Fibroblast of skin of right biceps (primary cell): ENCODE measurements at places on chromosomes 2 and 18.

DNA sequence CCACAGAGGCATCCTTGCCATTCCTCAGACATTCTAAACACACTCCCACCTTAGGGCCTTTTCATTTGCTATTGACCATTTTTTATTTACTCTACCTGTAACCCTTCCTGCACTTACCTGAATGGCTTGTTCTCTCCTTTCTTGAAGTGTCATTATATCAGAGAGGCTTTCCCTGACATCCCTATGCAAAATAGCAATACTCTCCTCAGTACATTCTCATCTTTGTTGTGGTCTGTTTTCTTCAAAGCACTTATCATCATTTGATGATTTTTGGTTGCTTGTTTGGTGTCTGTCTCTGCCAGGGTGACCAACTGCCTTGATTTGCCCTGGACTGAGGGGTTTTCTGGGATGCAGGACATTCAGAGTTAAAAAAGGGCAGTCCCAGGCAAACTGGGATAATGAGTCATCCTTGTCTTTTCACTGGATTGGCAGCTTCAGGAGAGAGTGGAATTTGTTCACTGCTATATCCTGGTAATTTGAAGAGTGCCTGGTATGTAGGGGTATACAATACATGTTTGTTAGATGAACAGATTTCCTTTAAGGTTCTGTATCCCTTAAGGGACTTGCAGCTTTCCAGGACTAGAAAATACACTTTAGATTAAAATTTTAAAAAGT lies 102.4 kb downstream of the BABAM2 start:
- peak; percentile 87 for DNase-seq

DNA sequence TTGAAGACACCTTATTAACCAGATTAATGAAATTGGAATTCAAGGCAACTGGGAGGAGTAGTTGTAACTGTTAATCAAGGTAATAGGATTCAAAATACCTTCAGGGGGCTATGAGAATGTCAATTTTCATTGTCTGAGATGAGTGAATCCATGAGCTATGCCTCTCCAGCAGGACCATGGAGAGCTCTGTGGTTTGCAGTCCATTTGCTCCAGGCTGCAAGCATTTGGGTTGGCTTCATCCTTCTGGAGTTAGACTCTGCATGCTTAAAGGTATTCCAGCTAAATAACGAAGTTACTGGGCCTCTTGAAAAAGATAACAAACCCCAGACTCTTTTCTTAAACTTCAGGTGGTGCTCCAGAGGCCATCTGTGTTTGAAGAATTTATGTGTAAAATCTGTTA lies 207.1 kb upstream of the SLC8A1 start:
- peak; percentile 40 for DNase-seq

DNA sequence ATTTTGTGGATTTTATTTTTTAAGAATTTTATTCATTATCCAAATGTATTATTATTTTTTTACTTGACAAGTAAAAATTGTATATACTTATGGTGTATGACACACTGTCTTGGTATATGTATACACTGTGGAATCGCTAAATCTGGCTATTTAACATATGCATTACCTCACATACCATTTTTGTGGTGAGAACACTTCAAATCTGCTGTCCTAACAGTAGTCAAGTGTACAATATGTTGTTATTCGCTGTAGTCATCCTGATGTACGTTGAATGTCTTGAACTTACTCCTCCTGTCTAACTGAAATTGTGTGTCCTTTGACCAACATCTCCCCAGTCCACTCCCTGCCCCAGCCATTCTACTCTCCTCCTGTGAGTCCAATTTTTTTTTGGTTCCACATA lies 153.2 kb upstream of the PTPRM start:
- DNase-seq = no peak

DNA sequence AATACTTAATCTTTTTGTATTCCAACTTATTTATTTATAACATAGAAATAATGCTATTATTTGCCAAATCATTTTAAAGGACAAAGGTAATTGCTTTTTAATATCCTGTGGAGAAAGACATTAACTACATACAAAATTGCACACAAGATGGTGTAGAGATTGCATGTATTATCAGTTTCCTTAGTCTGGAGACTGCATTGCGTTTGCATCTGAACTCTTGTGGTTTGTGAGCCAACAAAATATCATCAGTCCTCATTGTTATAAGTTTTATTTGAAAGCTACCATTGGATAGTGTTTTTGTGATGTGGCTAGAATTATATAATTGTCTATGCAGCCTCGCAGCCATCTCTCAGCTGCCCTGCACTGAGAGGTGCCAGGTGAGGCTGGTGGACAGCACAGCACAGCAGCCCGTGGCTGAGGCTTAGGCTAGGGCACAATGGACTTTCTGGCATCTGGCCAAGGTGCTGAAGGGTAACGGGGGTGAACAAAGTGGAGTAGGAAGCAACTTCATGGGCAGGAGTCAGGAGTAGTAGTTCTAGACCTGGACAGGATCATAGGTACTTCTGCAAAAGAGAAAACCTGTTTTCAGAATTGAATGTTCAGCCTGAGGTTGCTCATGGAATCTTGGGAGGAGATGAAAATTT lies 15.1 kb downstream of the RASGRP3 start:
- DNase-seq = no peak

- DNase-seq = no peak
These were observed 14.1 kb downstream of the EMX1 start for GRCh38 chr2:72931280-72931910.
